Activated naive CD8-positive, alpha-beta T cell treated with anti-CD3 and anti-CD28 coated beads for 36 hours (primary cell): ENCODE measurements at places on chromosomes 13 and 19.

DNA sequence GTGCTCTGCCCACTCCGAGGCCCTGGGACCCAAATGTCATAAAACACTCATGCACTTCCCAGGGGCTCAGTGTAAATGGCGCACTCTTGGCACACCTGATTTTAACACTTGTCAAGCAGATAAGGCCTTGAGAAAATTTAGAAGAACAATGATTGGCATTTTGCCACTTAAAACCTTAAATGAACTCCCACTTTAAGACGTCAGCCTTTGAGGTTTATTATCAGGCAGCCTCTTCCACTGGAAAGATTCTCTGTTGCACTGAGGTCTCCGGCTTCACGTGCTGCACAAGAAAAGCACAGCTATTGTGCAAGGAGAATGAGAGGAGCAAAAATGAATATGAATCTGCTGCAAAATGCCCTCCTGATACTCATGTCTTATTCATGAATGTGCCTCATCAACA lies 38.5 kb upstream of the ATP11A start:
- DNase-seq: no peak

DNA sequence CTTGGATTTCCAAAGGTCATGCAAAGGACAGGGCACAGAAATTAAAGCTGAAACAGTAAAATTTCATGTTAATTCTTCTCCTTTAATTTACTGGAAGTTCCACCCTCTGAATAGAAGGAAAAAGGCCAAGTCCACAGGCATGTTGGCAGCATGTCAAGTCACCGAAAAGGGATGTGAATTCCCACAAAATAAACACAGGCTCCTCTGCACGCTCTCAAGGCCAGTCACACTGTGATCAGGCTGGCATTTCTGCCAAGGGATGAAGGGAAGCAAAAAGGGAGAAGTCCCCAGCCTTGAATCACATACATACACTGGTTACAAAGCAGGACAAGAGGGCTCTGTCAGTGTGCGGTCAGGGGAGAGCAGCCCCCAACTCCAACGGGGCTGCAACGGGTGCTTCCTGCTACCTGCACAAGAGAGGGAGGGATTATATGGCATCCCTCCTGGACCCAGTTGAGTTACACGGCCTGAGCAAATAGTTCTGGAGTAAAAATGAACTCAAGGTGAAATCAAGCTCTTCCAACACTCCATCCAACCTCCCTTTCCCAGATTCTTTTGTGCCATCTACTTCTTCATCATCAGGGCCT lies 6.9 kb downstream of the DCLK1 start:
- DNase-seq: no peak

DNA sequence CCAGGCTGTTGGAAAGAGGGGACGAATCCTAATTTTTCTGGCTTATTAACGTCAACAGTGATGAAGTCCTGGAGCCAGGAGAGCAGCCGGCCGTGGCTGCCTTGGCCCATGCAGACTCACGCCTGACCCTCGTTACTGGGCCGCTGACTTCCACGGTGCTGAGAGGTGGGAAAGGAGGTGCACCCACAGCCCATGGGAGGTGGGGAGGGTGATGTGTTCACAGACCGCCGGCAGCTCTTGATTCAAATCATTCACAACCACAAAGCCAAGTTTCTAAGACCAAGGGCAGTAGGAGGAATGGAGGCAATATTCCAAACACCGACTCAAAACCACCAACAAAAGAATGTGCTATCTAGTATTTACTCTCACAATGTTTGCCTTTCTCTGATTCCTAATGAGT lies 24.3 kb downstream of the COL4A2 start:
- DNase-seq: no peak

GRCh38 chr19:47438793-47439220 lies 19.5 kb upstream of the MEIS3 start:
- DNase-seq: no peak

DNA sequence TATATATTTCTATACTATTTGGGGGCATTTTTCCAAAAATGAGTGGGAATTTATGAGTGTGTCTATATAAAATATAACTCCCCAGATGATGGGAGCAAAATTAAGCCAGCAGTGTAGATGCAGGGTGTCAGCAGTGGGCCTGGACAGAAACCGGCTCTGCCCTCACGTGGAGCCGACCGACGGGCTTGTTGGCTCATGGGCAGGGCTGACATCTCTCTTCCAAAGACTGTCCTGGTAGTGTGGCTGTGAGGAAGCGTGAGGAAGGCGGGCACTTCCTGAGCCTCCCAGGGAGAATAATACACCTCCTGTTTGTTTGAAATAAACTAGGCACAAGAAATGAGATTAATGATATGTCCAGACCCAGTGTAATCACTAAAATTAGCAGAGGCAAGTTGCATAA lies 206.5 kb downstream of the TEX29 start:
- DNase-seq: no peak
